ENCODE measurements at places on chromosomes 7 and 10.

DNA sequence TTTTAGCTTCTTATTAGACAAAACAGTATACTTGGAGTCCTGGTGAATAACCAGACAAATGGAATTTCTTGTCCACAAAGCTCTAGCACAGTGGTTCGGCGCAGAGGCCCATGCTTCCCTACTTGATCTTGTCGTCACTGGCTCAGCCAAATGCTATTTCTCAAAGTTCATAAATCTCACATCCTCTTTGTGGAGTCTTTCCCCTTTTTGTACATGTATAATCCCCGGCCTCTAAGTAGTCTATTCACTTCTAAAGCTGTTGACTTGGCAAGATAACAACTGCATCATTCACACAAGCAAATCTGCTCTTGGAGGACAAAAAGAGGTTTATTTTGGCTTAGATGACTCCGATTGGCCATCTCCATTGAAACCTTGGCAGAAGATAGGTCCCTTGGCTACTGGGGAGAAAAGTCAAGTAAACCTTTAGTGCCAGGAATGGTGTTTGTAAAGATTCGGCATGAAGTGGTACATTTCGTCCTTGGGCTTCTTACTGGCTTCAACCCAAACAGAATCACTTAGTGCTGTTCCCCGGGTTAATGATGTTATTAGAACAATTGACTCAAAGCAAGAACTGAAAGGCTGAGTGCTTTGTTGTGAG is 5.1 kb upstream of the AKR1E2 start:
- no peak for DNase-seq

DNA sequence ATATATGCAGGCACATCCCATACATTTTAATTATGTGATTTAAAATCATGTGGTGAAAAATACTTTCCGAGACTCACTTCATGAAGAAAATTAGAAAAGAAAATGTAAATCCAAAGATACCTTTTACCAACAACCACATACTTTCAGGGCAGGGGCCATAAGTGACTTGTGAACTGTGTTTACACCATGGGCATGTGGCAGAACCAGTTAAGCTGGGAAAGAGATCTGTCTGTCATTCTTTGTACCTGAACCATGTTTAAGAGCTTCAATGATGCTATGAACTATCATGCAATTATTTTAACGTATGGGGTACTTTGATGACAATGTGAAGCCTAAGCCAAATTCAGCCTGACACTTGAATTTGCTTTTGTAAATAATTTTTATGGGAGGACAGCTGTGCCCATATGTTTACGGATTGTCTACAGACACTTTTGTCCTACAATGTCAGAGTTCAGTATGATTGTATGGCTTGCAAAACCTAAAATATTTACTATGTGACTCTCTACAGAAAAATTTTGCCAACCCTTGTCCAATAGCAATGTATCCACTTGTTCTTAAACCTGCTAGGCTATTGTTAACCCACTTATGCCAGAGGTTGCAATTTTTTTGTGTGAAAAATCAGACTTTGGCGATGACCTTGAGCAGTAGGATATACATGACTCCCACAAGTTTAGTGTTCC is 654.6 kb downstream of the TNS3 start:
- DNase-seq = no peak

GRCh38 chr7:43164757-43165156 is 52.3 kb downstream of the HECW1 start:
- DNase-seq = no peak

- no peak for DNase-seq
Observed at GRCh38 chr7:113659416-113659815, 259.4 kb downstream of the PPP1R3A start.

DNA sequence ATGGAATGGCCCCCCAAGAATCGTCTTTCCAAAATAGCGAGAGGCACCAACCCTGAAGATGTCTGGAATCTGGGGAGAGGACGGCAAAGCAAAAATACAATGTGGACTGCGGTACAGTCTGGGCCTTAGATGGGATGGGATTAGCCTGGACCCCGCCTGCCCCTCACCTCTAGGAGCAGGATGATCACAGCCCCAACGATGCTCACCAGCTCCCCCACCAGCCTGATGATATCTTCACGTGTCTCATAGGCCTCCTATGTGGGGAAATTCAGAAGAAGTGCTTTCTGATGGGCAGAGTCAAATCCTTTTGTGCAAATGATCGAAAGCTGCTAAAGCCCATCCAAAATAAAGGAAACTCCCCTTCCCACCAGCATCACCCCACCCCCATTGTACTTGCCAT is 18.2 kb downstream of the TRPV5 start:
- no peak for DNase-seq

All from stimulated activated naive CD8-positive, alpha-beta T cell treated with anti-CD3 and anti-CD28 coated beads, Interleukin-15, Interleukin-2, amounts not matched to agents 100 U/mL and 50 U/mL, for 24 hours (primary cell).